ENCODE measurements at places on chromosomes 6 and 20. TPM values are rescaled to one million over a fixed set of nuclear protein-coding genes. Genes with fewer than 3 reads are reported as not detected.

GRCh38 chr20:32536851-32537656 is 48.1 kb downstream of the NOL4L start:
- DNase-seq = no peak

- no peak for DNase-seq
Measured at GRCh38 chr20:64254571-64255360, 782 bp upstream of the PCMTD2 start.

GRCh38 chr6:154474648-154475428 is 35.6 kb downstream of the CNKSR3 start:
- no peak for DNase-seq

DNA sequence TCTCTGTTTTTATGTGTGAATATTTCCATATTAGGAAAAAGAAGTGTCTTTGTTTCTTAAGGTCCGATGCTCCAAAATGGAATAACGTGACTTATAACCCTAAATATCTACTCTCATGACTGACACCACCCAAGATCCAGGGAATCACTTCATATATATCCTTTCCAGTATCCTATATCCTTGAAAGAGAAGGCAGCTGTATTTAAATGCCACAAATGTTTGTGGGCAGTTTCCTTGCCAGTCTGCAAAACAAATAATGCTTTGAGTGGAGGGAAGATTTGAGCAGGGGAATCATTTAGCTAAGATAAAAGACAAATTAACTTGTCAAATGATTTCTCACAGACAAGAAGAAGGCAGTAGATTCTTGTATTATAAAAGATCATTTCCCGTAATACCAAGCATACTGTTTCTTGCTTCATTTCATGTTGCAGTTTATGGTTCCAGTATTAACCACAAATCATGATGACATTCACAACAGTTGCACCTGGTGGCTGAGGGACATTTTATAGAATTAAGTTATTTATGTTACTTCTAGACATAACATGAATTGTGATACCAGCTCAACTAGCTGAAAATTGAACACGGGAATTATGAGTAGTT is 30.0 kb upstream of the FABP7 start:
- no peak for DNase-seq

The GSTA3 gene
- total RNA-seq = not detected

DNA sequence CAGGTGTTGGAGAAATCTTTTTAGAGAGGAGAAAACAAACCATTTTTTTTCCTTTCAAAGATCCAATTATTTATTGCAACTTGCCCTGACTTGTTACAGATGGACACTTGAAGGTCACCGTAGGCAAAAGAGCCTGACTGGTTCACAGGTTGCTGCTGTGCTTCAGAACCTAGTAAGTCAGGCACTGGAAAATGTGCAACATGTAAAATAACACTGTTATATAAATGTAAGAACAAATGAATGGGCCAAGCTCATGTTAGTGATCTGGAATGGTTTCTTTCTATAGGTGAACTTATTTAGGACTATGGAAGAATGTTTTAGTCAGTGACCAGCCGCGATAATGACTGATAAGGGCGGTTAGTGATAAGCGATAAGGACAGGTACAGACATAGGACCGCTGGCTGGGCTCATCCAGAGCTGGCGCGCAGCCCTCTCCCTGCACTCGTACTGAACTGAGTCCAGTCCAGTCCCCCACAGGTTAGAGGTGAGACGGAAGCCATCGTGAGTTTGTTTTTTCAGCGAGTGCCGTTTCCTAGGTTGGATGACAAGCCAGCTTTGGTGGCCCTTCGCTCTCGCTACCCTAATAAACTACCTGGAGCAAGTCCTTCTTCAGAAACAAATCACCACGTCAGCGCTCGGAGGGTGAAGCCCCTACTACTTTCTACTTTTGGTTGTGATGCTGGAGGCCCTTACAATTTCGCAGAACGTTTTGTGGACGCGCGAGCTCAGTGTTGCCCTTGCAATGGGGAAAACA is 94.4 kb upstream of the PRDM1 start:
- peak; percentile 40 for DNase-seq

GRCh38 chr6:7171733-7172132 is 64.0 kb downstream of the RREB1 start:
- no peak for DNase-seq

The RAD21L1 gene
- total RNA-seq = not detected

The VIP gene
- total RNA-seq = not detected

DNA sequence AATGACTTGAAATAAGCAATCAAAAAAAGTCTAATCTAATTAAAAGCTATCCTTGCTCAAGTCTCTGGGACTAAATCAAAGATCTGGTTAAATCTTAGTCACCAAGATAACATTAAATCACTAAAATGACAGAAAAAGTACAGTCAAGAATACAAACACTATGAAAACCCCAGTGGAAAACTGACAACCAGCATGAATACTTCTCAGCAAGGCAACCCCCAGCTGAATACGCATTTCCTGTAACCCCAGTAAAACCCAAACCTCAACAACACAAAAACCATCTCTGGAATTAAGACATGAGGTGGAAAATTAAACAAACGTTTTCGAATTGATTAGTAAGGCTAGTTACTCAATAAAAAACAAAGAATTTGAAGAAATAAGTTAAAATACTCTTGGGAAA is 23.7 kb upstream of the ZC3H12D start:
- no peak for DNase-seq

GRCh38 chr20:55009066-55009465 is 533.7 kb downstream of the DOK5 start:
- DNase-seq = no peak

The DYNLT2 gene
- 2.4 TPM for total RNA-seq
